Kidney (tissue), 22 donors: ENCODE measurements at places on chromosomes 1 and 21.

DNA sequence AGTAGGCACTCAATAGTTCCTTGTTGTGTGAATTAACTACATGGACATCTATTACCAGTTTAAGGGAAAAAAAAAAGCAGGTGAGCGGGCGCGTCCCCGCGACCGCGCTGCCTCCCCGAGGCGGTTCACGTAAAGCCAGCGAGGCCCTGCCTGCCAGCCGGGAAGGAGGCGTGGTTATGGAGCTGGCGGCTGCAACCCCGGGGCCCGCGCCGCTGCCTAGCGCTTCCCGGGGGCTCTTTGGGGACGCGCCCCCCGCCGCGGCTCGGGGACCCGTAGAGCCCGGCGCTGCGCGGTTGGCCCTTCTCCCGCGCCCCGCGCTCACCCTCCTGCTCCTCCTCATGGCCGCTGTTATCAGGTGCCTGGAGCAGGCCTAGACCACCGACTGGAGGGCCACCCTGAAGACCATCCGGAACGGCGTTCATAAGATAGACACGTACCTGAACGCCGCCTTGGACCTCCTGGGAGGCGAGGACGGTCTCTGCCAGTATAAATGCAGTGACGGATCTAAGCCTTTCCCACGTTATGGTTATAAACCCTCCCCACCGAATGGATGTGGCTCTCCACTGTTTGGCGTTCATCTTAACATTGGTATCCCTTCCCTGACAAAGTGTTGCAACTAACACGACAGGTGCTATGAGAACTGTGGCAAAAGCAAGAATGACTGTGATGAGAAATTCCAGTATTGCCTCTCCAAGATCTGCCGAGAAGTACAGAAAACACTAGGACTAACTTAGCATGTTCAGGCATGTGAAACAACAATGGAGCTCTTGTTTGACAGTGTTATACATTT, 2.6 kb upstream of the CC2D1B start:
- DNase-seq, result no peak

DNA sequence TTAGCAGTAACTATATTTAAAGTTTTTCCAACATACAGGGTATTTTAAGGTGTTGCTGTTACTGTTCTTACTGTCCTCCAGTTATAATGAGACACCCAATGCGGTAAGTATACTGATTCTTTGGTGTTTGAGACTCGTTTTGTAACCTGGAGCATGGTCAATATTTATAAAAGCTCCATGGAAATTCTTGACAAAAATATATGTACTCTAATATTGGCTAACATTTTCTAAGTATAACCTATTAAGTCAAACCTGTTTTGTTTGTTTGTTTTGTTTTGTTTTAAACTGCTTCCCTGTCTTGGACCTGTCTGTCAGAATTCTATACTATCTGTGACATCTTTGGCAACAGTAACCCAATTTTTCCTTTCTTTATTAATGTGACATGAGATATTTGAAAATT, 15.9 kb upstream of the CAP1 start:
- DNase-seq, result no peak

DNA sequence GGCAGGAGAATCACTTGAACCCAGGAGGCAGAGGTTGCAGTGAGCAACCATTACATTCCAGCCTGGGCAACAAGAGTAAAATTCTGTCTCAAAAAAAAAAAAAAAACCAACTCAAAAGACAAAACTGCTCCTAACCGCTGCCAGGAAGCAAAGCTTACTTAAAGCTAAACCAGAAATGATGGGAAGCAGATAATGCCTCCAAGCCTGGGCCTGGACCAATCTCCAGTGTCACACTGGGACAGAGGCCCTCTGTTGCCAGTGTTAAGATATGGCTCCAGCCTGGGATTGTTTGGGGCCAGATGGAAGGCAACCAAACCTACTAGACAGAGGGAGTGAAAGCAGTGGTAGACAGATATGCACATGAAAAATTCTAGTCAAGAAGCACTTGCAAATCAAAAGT, 36.9 kb downstream of the NSL1 start:
- no peak for DNase-seq

DNA sequence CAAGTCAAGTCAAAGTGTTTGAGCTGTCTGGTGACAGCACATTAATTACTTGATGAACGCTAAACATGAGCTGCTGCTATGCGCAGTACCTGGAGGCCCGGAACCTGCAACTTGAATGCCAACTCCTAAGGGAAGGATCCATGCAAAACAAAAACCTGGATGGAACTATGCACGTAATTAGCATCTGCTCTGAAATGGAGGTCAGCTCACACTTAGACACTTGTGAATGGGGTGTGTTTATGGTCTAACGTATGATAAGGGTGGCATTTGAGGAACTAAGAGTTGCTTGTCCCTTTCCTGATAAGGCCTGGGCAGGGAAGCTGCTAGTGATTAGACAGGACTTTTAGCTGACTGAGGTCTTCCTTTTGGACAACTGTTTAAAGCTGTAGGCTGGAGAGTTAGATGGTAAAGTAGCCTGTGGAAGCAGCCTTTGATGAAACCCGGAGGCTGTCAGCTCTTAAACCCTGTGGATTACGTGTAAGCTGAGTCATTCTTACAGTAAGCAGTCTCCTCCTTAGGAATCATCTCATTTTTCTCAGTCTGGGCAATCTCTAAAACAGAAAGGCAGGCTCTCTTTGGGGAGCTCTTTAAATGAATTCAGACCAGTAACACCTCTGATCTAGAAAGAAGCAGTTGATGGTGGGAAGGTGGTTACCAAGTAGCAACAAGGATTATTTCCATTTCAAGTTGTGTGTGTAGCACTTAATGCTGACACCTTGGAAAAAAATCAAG, 6.8 kb downstream of the TENT5C start:
- DNase-seq, result no peak

- no peak for DNase-seq
Measured at GRCh38 chr1:17225140-17225539, 20.2 kb downstream of the PADI1 start.

DNA sequence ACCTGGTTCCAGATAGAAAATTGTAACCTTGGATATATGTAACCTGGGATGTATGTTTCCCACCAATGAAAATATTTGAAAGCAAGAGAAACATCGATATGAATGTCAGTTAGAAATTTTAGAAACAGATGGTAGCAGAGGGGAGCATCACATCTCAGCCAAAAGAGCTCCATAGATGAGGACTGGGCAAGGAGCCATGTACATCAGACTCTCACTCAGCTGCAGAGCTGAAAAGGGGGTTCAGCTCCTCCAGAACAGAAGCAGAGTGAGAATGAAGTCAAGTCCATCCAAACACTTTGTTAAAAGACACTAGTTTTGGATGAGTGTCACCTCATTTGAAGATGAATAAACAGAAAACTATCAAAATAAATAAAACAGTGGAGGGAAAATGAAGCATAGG, 202.4 kb downstream of the HMCN1 start:
- DNase-seq, result no peak

DNA sequence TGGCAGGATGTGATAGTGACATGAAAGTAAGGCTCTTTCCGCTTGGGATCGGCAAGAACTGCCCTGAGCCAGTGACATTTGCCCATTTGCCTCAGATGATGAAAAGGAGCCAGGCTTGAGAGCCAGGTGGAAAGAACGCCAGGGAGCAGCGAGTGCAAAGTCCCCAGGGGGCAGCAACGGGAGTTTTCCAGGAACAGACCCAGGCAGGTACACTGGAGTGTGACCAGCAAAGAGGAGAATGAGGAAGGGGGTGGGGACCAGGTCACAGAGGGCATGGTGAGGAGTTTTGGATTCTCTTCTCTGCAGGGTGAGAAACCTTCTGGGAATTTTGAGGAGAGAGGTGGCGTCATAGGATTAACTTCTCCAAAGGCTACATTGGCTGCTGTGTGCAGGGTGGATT, 10.8 kb upstream of the ETS2 start:
- DNase-seq, result peak; percentile 79

DNA sequence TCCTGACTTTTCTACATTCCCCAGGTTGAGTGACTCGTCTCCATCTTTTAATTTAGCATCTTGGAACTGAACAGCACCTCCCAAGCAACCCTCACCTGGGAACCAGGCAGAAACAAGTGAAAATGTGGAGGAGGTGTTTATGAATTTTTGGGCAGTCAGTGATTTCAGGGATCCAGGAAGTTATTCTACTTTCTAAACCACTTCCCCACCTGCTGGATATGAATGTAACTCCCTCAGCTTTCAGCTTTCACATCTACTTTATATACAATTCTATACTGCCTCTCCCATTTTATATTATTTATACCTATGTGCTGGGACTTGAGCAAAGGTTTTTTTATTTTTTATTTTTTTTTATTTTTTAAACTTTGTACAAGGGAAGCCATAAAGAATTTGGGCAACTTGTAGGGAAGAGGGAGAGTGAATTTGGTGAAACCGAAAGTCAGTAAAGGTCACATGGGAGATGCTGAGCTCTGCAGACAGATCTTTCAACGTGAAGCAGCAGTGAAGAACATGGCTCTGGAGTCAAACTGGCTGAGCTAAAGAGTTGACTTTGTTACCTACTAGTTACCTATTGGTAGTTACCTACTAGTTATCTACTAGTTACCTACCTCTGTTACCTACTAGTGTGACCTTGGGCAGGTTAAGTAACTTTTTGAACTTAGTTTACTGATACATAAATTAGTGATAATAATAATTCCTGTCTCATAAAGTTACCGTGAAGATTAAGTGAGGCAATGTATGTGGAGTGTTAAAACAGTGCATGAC, 45.5 kb downstream of the DDR2 start:
- no peak for DNase-seq

DNA sequence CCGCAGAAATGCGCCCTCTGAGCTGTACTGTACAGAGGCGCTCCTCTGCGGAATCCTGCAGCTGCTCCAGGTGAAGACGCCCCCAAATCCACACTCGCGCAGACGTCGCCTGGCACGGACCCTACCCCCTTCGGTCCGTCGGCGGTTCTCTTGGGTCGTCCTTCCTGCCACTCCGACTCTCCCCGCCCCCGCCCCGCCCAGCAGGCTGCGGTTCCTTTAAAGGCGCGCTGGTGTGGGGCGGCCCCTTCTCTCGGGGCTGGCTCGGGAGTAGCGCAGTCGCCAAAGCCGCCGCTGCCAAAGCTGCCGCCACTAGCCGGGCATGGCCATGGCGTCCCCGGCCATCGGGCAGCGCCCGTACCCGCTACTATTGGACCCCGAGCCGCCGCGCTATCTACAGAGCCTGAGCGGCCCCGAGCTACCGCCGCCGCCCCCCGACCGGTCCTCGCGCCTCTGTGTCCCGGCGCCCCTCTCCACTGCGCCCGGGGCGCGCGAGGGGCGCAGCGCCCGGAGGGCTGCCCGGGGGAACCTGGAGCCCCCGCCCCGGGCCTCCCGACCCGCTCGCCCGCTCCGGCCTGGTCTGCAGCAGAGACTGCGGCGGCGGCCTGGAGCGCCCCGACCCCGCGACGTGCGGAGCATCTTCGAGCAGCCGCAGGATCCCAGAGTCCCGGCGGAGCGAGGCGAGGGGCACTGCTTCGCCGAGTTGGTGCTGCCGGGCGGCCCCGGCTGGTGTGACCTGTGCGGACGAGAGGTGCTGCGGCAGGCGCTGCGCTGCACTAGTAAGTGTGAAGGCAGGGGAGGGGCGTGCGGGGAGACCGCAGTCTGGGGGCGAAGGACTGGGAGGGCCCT, at the start of gene RASSF5:
RASSF5 (plus strand) TSS at position 248 of the 846 bp plus-strand sequence; CDS start at position 320, 72 bp downstream.
- DNase-seq, result peak; percentile 95

DNA sequence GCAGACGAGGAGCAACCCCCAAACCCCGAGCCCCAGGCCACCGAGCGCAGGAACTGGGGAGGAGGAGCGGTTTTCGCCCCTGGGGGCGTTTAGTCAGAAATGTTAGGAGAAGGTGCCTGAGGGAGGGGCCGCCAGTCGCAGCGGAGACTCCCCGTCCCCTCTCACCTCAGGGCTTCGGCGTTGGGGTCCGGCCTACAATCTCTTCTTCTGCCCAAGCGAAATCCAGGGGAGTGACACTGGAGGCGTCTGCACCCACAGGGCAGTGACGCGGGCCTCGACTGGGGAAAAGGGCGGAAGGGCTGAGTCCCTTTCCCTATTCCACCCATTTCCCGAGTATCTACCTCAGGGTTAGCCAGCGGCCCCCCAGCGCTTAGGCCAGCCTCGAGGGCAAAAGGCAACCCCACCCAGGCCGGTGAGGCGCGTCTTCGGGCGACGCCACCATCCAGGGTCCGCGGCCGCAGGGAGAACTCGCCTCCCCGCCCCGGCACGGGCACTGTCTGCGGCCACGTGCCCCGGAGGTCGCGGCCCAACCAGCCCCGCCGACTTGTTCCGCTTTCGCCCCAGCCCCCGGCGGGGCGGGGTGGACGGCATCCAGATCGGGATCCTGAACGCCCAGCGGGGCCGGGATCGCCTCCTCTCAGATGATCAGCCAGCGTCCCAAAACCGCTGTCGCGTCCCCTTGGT, 118.7 kb upstream of the BARHL2 start:
- DNase-seq, result no peak

DNA sequence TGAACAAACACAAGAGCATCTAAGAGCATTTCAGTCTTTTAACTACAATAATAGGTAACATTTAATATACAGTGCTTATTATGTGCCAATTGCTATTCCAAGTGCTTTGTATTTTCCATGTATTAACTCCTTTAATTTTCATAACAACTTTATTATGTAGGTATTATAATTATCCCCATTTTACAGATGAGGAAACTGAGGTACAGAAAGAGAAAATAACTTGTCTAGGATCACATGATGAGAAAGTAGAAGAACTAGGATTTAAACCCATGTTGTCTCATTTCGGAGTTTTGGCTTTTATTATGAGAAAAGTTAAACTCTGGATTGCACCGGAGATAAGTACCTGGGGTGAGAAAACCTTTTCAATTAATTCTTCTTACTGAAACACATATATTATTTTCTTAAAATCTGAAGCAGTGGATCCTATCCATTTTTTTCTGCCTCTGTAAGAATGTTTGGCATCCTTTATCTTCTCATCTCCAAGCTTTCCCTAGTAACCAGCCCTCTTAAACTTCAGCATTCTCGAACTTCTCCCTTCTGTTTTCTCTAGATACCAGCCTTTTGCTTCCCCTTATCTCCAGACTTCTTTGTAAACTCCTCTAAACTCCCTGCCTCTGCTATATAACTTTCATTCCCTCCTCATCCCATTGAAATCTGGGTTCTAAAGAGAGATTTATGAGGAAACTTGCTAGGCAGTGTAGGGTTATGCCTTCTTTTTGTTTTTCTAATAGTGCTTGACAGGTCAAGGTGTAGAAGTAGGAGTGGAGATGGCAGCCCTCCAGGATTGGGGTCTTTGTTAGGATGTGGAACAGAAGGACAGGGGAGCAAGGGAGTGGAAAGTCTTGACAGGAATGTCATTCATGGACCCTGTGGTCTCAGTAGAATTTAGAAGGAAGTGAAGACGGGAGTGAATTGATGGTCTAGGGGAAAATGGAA, 28.3 kb downstream of the POU2F1 start:
- no peak for DNase-seq

- no peak for DNase-seq
Measured at GRCh38 chr1:87641996-87642395, 313.3 kb downstream of the LMO4 start.

- DNase-seq, result no peak
Measured at GRCh38 chr1:81805537-81806431, 5.0 kb downstream of the ADGRL2 start.

GRCh38 chr21:33540711-33541104, 1.2 kb downstream of the GART start:
- no peak for DNase-seq
